ENCODE measurements at places on chromosomes 2 and 18.

- DNase-seq, result no peak
Measured at GRCh38 chr2:136785215-136785614, 19.9 kb downstream of the THSD7B start.

DNA sequence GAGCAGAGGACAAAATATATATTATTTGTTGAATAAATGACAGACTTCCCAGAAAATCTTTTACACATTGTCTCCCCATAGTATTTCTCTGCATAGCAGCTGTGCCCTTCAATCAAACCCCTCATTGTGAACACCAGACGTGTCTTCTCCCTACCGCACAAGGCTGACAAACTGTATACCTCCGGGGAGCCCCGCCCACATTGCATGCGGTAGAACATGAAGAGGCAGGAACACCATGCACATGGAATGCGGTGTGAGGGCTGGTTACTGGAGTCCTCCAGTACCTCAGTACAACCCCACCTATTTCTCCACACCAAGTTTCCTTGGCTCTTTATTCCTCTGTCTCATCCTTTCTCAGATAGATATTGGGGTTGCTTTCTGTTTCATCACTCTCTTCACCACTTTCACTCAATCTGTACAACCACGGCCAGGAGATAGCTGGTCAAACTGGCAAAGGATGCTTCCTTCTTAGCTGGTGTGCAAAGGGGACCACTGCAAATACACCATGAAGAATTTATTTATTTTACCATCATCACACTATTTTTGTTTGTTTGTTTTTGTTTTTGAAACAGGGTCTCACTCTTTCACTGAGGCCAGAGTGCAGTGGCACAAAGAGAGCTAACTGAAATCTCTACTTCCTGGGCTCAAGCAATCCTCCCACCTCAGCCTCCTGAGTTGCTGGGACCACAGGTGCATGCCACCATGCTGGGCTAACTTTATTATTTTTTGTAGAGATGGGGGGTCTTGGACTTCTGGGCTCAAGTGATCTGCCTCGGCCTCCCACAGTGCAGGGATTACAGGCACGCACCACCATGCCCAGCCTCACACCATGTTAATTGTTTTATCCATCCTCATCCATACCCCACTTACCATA is 2.3 kb upstream of the NBAS start:
- DNase-seq, result no peak

GRCh38 chr18:69897397-69898108 is 50.1 kb downstream of the CD226 start:
- DNase-seq, result no peak

GRCh38 chr2:85245891-85246290 is 81.9 kb downstream of the TGOLN2 start:
- no peak for DNase-seq

- DNase-seq, result no peak
Measured at GRCh38 chr2:172462849-172463381, 35.5 kb downstream of the ITGA6 start.

- DNase-seq, result no peak
Measured at GRCh38 chr2:137380610-137381009, 583.7 kb upstream of the HNMT start.

DNA sequence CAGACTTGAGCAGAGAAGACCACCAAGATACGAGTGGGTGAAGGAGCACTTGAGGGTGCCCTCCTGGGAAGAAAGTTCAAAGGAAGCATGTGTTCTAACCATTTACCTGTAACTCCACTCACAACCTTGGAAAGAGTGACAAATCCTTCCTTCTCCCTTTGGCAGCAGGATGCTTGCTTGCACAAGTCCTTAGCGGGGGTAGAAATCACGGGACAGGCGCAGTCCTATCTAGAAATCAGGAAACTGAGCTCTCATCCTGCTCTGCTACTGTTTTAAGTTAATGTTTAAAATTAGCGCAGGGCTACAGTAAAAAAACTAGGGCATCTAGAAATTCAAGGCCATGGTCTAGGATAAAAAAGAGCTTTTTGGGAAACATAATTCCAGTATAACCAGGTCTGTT is 100.9 kb upstream of the PTPRM start:
- no peak for DNase-seq

DNA sequence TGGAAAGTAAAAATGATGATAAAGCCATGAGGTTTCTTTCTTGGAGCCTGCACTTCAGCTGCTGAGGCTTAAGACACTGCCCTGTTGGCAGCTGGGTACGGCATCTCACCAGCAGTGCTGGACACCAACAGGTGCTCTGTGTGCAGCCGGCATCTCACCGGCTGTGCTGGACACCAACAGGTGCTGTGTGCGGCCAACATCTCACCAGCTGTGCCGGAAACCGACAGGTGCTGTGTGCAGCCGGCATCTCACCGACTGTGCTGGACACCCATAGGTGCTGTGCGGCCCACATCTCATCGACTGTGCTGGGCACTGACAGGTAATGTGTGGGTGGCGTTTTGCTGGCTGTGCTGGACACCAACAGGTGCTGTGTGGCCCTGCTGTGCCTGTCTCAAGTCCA is 190.8 kb downstream of the TMEM18 start:
- DNase-seq, result no peak

DNA sequence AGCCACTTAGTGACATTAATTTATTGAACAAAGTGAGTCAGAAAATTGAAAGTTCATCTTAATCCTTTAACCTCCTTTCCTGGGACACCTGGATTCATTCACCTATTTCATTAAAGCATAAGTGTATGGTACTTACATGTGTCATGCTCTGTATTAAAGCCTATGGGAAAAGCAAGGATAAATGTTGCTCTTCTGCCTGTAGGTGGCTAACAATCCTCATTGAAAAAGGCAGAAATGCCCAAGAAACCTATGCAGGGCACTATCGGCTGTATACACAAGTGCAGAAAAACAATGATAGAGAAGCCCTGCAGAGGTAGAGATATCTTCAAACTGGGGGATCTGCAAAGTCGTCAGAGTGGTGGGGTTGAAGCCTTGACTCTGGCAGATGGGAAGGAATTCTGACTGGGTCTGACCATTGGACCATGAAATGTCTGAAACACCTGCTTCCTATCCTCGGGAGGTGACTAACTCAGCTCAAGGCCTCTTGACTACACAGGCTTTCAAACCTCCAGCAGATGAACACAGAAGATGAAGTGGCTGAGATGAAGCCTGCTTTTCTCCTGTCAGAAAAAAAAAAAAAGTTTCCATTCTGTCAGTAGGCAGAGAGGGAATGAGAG is 83.1 kb downstream of the DCC start:
- DNase-seq, result no peak

GRCh38 chr2:232898592-232899543 is 28.8 kb downstream of the SNORC start:
- no peak for DNase-seq

GRCh38 chr2:168450171-168450570 is 5.9 kb upstream of the CERS6 start:
- DNase-seq, result no peak

GRCh38 chr2:95267458-95268210 is 6.6 kb upstream of the PROM2 start:
- no peak for DNase-seq

DNA sequence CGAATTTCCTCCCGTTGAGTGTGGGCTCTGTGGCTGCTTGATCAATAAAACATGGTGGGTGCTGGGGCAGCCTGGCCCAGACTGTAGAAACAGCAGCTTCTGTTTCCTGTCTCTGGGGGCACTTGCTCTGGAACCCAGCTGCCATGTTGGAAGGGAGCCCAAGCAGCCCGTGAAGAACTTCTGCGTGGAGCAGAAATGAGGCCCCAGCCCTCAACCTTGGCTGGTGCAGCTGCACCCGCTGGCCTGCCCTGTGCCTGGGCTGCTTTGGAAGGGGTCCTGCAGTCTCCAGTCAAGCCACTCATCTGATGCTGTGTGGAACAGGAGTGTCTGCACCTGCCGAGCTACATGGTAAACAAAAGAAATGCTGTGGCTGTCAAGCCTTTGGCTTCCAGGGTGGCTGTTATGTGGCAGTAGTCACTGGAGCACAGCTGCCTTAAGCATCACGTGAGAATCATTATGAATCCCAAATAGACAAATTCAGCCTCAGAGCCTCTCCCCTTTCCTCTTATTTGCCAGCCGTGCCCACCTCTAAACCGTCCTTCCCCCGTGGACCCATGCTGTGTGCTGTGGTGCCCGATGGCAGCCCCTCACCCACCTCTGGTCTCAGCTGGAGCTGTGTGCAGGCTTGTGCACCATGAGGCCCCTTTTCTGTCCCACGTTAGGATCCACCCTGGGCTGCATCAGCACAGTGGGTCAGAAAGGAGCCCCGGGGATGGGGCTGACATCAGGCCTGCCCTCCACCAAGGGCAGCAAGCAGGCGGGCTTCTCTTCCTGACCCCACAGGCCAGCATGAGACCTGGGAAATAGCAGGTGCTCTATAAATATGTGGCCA is 134.0 kb upstream of the HDAC4 start:
- DNase-seq, result no peak

DNA sequence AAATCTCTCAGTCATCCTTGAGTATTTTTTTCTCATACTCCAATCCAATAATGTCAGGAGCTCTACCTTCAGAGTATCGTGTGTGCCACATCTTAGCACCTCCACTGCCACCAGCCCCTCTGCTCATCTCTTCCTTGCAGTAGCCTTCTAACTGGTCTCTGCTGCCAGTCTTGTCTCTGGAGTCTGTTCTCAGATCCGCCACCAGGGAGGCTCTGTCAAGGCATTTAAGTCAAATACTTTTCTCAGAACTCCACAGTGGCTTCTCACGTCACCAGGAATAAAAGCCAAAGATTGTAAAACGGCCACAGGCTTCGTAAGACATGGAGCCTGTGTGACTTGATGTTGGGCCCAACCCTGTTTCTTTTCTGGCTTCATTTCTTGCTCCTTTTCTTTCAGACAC is 7.1 kb downstream of the UNC50 start:
- DNase-seq, result no peak

DNA sequence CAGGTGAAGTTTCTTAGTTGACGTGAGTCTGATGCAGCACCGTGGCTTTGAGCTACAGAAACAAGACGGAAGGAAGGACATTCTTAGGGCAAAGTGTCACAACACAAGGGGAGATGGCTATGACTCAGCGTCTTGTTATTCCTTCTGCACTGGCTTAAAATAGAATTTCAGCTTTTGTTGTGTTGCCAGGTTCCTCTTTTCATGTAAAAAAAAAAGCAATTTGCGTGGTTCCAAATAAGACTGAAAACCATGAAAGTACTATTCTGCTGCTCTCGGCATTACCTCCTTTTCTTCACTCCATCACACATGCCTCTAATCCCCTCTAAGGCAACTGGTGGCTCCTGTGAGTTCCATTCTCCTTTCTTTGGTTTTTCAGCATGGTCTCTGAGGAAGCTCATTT is 150.1 kb downstream of the ANTXR1 start:
- no peak for DNase-seq

DNA sequence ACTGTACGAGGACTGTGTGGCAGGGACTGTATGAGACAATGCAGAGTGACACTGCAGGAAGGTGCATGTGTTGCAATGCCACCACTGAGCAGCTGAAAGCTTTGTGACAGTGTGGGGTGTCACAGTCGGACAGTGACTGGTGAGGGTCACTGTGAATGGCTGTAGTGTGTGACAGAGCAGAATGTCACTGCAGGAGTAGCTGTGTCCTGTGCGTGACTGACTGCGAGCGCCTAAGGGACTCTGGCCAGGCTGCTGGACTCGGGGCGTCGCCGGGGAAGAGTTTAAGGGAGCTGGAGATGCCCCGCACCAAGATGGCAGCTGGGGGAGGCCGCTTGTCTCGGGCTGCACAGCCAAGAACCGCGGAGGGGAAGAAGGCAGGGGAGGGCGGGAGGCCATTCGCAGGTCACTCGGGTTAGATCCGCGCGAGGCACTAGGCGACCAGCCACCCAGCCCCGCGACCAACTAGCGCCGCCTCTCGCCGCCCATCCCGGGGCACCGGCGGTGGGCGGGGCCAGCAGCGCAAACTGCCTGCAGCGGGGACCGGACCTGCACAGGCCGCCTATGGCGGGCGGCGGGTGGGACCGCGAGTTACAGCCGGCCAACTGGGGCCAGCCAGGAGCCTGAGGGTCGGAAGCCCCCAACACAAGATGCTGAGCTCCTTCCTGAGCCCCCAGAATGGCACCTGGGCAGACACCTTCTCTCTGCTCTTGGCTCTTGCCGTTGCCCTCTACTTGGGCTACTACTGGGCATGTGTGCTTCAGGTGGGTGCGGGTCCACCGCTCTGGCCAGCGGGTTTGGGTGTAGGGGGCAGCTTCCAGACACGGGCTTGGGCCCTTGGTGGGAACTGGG is at the start of gene ABHD1:
Gene ABHD1 (plus strand): TSS at position 514 of the 849 bp plus-strand sequence. CDS start 134 bp downstream, at position 648.
- DNase-seq, result peak; percentile 59

DNA sequence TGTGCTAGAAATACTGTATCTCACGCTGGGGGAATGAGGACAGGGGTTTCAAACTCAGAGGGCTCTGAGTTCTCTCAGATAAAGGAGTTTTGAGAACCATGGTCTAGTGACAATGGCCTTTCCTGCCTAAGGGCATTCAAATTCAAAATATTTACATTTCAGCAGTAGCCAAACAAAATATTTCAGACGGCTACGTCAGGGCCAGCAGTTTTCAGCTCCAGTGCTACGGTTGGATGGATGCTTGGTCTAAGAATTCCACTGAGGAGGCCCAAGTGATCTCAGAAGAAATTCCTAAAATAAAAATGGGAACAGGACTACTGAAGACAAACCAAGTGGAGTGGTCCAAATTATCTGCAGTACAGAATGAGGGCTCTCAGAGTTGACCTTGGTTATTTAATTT is 41.1 kb upstream of the SCG2 start:
- DNase-seq, result no peak

All from hypothalamus (tissue), 51 donors.